NCI-H524 treated with DMSO at 0.1 percent for 48 hours (cell line): ENCODE measurements at places on chromosomes 12 and 14.
A peak's percentile ranks its signal among the peaks of the same experiment; 100 is the strongest.

GRCh38 chr14:101972126-101972866, 7.9 kb downstream of the DYNC1H1 start:
- DNase-seq: no peak

- DNase-seq: no peak
Observed at GRCh38 chr12:105240228-105240627, 4.3 kb upstream of the APPL2 start.

DNA sequence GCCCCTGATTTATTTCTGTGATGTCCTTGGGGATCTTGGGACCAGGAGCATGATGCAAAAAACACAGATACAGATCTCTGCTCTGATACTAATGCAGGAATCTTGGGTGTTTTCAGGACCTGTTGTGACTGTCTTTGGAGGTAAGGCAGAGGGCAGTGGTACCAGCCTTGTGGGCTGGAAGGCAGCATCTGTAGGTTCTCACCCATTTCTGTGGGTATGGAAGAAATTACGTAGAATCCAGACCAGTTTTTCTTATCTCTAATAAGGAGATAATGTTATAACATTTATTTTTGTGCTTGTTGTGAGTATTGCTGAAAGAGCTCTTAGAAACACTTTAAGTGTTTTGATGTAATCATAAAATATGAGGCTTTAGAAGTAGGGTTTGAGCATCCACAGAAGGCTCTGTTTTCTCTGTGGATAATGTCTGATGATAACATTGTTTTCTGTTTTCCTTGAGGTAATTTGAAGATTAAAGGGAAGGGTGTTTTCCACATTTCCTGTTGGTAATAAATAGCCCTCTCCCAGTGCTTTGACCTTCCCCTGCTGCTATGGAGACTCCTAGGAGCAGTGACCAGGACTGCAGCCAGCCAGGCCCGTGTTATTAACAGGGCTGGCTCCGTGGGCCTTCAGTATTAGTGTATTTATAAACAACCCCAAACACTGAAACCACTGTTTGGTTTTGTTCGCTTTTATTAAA, 9.4 kb upstream of the DCP1B start:
- no peak for DNase-seq

DNA sequence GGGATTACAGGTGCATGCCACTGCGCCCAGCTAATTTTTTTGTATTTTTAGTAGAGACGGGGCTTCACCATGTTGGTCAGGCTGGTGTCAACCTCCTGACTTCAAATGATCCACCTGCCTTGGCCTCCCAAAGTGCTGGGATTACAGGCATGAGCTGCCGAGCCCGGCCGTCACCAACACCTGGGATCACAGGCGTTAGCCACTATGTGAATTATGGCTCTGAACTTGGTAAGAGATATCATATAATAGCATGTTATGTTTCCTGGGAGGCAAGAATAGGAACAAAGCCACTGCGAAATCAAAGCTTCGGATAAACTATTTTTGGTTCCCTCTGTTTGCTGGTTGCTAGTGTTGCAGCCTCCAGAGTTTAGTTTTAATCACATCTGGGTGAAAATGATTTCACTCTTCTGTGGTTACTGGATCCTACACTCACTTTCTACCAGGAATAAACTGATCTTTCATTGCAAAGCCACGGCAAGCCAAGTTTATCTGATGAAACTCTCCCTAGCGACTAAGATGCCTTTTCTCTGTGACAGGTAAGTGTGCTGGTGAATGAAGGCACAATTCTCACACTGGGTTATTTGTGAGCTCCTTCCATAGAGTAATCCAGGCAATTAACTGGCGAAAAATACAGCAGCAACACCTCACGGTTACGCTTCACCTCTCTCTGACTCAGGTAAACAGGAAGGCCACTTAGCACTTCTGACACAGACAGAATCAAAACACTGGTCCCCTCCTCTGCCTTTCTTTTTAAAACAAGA, 16.7 kb downstream of the SNRNP35 start:
- no peak for DNase-seq

DNA sequence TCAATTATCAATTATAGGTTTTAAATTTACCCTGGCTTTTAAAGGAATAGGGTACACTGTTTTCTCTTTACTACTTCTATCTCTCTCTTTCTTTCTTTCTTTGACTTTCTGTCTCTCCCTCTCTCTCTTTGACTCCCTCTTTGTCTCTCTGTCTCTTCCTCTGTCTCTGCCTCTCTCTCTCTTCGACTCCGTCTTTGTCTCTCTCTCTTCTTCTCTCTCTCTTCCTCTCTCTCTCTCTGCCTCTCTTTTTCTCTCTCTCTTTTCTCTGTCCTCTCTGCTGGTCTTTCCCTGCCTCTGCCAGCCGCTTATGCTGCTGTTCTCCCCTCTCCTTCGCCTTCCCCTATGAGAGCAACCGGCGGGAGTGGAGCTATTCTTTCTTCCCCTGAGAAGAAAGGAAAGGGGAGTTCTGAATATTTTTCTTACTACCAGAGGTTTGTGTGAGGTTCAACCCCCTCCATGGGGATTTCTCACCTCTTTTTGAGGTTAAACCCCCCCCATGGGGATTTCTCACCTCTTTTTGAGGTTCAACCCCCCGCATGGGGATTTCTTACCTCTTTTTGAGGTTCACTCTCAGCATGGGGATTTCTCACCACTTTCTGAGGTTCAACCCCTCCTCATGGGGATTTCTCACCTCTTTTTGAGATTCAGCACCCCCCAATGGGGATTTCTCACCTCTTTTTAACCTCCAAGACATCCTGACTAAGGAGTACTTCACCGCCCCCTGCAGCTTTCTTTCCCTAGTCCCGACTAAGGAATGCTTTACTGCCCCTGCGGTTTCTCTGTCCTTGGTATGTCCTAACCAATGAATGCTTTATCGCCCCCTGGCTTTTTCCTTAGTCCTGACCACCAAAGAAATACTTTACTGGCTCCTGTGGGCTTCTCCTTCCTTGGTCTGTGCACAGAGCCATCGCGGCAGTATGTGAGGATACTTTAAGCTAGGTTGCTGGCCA, 27.4 kb upstream of the DDHD1 start:
- no peak for DNase-seq

DNA sequence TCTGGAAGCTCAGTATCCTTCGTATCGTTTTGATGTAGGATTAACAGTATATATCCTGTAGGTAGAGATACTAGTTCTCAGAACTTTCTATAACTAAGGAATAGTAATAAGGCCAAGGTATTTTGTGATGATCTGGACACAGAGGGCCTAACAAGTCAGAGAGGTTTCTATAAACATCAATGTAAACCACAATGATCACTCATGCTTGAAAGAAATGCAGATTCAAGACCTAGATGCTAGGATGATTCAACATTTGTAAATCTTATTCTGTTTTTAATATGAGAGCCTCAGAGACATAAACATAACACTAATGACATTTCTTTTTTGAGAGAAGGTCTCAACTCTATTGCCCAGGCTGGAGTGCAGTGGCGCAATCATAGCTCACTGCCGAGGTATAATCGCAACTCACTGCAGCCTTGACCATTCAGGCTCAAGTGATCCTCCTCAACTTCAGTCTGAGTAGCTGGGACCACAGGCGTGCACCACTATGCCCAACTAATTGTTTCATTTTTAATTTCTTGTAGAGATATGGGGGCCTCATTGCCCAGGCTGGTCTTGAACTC, 16.2 kb downstream of the SUPT16H start:
- DNase-seq: no peak

- peak; percentile 73 for DNase-seq
Observed at GRCh38 chr12:104154806-104155205, 16.8 kb upstream of the NFYB start.

GRCh38 chr14:52328276-52328675, 14.2 kb downstream of the PTGER2 start:
- no peak for DNase-seq

- no peak for DNase-seq
Observed at GRCh38 chr12:94122591-94122990, 25.8 kb upstream of the PLXNC1 start.

GRCh38 chr14:99604766-99605298, 825 bp upstream of the CCDC85C start:
- no peak for DNase-seq

DNA sequence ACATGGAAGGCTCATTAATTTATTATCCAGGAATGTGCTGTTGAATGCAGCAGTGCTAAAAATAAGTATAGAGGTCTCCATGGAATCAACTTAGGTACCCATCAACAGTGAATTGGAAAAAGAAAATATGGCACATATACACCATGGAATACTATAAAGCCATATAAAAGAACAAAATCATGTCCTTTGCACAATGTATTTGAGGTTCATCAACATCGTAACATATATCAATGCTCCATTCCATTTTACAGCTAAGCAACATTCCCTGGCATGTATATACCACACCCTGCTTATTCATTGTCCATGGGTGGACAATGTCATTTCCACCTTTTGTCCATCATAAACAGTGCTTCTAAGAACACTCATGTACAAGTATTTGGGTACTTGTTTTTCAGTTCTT, 147.8 kb upstream of the RASSF8 start:
- DNase-seq: no peak

- DNase-seq: no peak
Observed at GRCh38 chr12:52229836-52230343, 3.2 kb upstream of the KRT7 start.

DNA sequence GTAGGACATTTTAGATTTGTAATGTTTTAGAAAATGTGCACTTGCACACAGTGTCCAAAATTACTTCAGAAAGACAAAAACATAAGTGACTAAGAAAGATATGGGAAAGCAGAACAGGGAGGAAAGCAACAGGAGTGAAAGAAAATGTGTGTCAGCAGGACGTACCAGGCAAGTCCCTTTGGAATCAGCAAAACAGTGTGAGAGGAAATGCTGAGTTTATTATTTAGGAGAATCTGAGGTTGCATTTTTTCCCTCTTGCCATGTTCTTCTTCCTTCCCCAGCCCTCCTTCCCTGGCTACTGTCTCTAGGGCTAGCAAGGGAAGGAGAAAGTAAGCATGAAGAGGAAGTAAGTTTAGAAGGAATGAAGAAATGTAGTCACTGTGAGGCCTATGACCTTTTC, 67.7 kb upstream of the CD163 start:
- DNase-seq: no peak

DNA sequence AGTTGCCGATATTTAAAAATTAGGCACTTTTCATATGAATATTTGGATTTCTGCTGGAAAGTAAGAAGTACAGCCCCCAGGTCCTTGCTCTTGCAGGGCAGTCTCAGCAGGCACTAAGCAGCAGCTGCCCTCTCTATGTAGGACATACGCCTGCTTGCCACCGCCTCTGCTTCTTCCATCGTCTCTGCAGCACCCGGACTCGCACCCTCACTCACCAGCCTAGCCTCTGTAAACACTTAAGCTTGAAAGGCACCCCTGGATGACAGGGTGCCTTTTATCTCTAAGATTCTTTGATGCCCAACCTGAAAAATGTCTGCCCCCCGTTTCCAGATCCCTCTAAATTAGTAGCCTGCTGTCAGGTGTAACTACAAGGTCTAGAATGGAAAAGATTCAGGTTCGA, 19.0 kb downstream of the OTUB2 start:
- DNase-seq: no peak

GRCh38 chr14:39956372-39956771, 524.1 kb upstream of the FBXO33 start:
- DNase-seq: no peak

GRCh38 chr12:82810568-82810967, 123.9 kb downstream of the TMTC2 start:
- no peak for DNase-seq

DNA sequence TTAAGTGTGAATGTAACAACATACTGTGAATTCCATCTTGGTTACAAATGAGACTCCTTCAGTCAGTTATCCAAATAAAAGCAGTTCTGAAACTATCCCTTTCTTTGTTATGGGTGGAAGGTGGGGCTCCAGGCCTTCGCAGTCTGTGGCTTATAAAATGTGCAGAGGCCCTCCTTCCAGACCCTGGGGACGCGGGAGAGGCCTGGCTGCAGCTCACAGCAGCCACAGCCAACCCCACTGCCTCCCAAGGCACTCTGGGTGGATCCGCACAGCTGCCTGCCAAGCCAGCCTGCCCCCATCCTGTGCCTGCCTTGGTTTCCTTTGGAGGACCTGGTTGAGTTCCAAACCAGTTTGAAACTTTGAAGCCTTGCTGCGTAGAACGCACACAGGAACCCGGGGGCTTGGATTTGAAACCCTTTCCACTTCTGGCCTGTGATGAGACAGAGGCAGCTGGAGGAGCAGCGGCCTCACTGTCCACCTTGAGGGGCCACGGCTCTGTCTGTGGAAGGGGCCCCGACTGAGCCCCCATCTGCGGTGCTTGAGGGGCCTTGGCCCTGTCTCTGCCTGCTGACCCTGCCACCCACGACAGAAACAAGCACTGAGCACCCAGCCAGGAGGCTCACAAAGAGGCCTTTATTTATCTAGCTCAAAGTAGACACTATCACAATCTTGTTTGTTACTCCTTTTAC, 30.4 kb downstream of the CCNK start:
- DNase-seq: no peak

DNA sequence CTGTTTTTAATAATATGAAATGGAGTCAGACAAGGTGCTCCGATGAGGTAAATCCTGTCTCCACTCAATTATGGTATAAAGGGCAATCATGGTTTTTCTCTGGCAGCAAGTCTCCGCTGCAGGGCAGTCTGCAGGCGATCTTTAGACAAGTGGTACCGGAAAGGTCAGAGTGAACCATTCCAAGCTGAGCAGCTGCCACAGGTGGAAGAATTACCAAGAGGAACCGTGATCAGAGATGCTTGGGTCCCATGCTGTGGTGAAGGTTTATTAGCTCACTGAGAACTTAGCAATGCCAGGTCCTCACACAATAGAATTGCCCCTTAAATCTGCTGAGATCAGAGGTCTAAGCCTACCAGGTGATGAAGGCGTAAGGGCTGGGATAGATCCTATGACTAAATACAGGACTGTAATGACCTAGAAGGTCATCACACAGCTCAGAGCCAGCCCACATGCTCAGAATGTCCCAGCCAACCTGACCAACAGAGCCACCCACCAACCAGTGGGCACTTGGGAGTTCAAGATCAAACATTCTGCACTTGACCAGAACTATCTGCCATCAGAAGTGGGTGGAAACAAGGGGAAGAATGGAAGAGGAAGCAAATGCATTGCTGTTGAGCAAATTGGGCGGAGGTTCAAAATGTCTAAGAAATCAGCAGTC, 175.2 kb upstream of the BCL2L14 start:
- no peak for DNase-seq

DNA sequence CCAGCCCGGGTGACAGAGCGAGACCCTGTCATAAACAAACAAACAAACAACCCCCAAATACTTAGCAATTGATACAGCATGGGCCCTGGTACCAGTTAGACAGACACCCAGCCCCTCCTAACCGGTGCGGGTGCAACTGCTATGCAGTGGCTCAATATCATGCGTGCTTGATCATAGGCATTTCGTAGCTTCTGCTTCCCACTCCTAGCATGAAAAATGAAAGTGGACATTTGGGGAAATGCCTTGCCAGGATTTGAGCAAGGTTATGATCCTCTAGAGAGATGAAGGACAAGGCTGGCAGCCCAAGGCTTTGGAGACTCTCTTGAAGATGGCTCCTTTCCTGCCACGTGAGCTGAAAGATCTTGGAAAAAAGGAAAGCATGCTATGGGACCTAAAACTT, 13.7 kb downstream of the FGF6 start:
- DNase-seq: no peak
